Esophagus muscularis mucosa (tissue), 4 donors: ENCODE measurements at places on chromosomes 11 and 22. TPM values are rescaled to one million over a fixed set of nuclear protein-coding genes. Genes with fewer than 3 reads are reported as not detected.

DNA sequence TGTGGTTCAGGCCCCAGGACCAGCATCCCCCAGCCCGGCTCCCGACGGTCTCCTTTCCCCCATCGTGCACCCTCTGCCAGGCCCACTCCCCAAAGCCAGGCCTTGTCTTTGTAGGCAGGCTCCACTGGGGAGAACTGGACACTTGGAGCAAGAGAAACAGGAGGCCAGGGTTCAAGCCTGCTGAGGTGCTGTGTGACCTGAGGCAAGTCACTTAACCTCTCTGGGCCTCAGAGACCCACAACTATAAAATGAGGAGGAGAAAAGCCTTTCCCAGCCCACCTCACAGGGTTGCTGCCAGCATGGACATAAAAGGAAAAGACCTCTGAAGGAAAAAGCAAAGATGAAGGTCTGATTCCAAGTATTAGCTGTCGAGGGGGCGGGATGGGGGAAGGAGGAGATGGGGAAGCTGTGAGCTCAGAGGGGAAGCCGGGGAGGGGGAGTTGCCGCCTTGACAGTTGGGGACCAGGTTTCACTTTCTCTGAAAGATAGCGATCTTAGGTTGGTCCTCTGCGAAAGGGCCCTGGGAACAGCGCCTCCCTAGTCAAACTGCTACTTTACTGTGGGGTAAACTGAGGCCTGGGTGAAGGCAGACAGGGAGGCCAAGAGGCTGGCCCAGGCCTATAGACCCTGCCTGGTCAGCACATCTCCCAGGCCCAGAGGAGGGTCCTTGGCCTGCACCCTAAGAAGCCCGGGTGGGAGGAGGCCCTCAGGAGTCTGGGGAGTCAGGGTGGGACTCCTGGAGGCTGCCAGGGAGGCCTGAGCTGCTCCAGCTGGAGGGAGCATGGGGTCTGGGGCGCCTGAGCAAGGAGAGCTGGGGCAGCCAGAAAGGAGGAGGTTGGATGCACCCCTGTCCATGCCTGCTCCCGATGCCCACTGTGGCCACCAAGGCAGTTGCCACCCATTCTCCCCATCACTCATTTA, 991 bp upstream of the OSM start:
- H3K4me3 ChIP-seq, result no peak overlapping the region
- peaks cover 11% of the 10 kb centered on the region for H3K4me1 ChIP-seq
- peaks cover 4% of the 10 kb centered on the region for H3K27me3 ChIP-seq
- H3K36me3 ChIP-seq, result no peaks in the 10 kb centered on the region

DNA sequence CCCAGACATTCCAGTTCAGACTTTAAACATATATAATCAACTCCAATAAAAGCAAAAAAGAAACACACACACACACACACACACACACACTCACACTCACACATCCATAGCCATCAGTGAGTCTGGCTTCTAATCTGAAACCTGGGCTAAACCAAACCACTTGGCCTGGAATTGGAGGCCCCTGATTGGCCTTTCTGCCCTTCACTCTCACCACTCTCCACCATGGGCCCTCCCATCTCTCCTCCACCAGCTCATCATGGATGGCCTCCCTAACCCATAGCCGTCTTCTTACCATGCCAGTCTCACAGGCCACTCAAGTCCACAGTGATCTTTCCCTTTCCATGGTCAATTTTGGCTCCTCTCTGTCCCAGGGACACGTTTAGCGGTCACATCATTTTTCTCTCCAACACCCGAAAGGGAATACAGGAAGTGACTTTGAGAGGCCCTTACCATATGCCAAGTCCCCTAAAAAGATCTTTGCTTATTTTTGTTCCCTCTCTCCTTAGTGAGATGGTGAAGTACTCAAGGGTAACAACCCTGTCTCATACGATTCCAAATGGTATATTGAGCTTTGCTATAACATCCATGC, 66.6 kb downstream of the ENDOD1 start:
- H3K27me3 ChIP-seq, result no peaks in the 10 kb centered on the region
- H3K27ac ChIP-seq, result peak overlapping the region; percentile 80
- no peak overlapping the region for H3K4me3 ChIP-seq
- H3K36me3 ChIP-seq, result no peaks in the 10 kb centered on the region
- H3K4me1 ChIP-seq, result peaks cover 52% of the 10 kb centered on the region
- DNase-seq, result no peak

The YIF1A gene
- 57.7 TPM for total RNA-seq

The DKK3 gene
- total RNA-seq, result 191 TPM

The MAPK8IP2 gene
- 4.2 TPM for total RNA-seq

The SCGB1C1 gene
- total RNA-seq, result not detected

The METTL15 gene
- total RNA-seq, result 7.5 TPM

GRCh38 chr11:81394311-81394710, 1339.4 kb downstream of the FAM181B start:
- H3K4me3 ChIP-seq, result no peak overlapping the region
- H3K27ac ChIP-seq, result no peak overlapping the region
- H3K27me3 ChIP-seq, result no peaks in the 10 kb centered on the region
- H3K4me1 ChIP-seq, result no peaks in the 10 kb centered on the region
- no peak for DNase-seq
- no peaks in the 10 kb centered on the region for H3K36me3 ChIP-seq

DNA sequence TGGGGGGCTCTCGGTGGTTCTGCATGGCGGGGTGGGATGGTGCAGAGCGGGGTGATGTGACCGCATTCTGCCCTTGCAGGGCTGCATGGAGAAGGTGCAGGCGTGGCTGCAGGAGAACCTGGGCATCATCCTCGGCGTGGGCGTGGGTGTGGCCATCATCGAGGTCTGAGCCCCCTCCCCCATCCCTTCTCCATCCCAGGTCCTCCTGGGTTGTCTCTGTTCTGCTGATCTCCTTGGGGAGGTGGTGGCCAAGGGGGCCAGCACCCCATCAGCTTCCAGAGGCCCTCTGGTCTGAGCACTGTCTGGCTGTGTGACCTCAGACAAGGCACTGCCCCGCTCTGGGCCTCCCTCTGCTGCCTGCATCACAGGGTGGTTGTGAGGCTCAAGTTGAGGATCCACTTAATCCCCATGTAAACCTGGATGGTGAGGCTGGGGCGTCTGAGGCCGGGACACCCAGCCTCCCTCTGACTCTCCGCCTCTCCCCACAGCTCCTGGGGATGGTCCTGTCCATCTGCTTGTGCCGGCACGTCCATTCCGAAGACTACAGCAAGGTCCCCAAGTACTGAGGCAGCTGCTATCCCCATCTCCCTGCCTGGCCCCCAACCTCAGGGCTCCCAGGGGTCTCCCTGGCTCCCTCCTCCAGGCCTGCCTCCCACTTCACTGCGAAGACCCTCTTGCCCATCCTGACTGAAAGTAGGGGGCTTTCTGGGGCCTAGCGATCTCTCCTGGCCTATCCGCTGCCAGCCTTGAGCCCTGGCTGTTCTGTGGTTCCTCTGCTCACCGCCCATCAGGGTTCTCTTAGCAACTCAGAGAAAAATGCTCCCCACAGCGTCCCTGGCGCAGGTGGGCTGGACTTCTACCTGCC, 53.3 kb downstream of the CD82 start:
- no peaks in the 10 kb centered on the region for H3K27me3 ChIP-seq
- peaks cover 23% of the 10 kb centered on the region for H3K4me1 ChIP-seq
- DNase-seq, result no peak
- H3K36me3 ChIP-seq, result peaks cover 27% of the 10 kb centered on the region
- no peak overlapping the region for H3K27ac ChIP-seq
- no peak overlapping the region for H3K4me3 ChIP-seq

- H3K4me1 ChIP-seq, result peaks cover 7% of the 10 kb centered on the region
- no peak overlapping the region for H3K4me3 ChIP-seq
- no peak overlapping the region for H3K27ac ChIP-seq
- no peak for DNase-seq
- H3K27me3 ChIP-seq, result no peaks in the 10 kb centered on the region
- H3K36me3 ChIP-seq, result no peaks in the 10 kb centered on the region
Measured at GRCh38 chr11:47051217-47051616, 114.7 kb downstream of the CSTPP1 start.

DNA sequence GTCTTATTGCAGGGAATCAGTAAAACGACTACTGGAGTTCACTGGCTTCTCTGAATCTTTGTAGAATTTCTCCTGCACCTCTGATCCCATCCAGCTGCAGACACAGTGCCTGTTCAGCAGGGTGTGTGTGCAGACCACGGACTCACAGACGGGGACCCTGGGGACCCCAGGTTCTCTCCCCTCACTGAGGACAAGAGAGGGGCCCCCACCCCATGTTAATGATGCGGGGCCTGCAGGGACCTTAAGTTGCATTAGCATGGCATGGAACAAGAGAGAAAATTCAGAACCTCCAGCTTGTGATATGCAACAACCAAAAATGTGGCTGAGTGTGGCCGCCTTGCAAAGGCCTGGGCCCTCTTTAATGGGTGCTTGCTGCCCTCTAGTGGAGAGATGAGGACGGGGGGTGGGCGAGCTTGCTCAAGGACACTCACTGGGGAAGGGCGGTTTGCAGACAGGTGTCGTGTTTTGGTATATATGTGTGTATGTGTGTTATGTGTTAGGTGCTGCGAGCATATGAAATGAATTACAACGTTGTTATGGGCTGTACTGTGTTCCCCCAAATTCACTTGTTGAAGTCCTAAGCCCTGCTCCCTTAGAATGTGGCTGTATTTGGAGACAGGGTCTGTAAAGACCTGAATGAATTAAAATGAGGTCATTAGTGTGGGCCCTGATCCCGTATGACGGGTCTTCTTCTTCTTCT, 84.4 kb upstream of the SEPTIN5 start:
- H3K27me3 ChIP-seq, result no peaks in the 10 kb centered on the region
- no peak overlapping the region for H3K4me3 ChIP-seq
- H3K4me1 ChIP-seq, result no peaks in the 10 kb centered on the region
- no peaks in the 10 kb centered on the region for H3K36me3 ChIP-seq

DNA sequence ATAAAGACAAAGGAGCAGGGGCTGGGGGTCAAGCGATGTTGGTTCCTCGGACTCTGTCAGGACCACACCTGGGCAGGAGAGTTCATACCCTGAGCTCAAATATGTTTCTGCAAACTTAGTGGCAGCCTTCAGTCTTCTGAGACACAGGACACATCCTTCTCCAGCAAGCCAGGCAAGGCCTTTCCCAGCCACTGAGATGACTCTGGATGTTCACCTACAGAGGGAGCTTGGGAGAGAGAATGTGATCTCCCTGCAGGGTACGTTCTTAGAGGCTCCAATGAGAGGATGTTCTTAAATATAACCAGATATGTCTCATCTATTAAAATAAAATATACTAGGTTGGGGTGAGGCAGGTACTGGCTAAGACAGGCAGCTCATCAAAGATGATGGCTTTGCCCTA, 461.5 kb downstream of the OPCML start:
- no peaks in the 10 kb centered on the region for H3K4me1 ChIP-seq
- DNase-seq, result no peak
- no peak overlapping the region for H3K27ac ChIP-seq
- H3K27me3 ChIP-seq, result no peaks in the 10 kb centered on the region

DNA sequence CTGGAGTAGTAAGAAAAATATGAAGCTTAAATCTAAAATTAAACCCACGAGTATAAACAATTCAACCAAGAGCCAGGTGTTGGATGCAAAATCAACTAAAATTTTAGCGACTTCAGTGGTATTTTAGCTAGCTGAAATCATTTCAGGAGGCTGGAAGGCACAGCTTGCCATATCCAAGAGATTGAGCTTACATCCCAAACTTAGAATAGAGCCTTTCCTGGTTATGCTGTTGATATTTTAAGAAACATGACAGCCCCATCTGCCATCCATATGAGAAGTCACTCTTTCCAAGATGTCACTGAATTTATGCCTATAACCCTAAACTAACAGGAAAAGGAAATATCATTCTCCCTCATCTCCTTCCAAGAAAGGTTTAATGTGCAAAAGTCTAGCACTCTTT, 334.0 kb downstream of the KCNA4 start:
- no peak for DNase-seq
- no peaks in the 10 kb centered on the region for H3K36me3 ChIP-seq
- H3K4me3 ChIP-seq, result no peak overlapping the region
- H3K4me1 ChIP-seq, result no peaks in the 10 kb centered on the region
- no peak overlapping the region for H3K27ac ChIP-seq

The EHF gene
- not detected for total RNA-seq

The TPBGL gene
- 0.33 TPM for total RNA-seq

- no peaks in the 10 kb centered on the region for H3K27me3 ChIP-seq
- H3K4me3 ChIP-seq, result no peak overlapping the region
- no peak for DNase-seq
- H3K4me1 ChIP-seq, result no peaks in the 10 kb centered on the region
- no peak overlapping the region for H3K27ac ChIP-seq
Measured at GRCh38 chr11:134181707-134182106, 42.1 kb downstream of the NCAPD3 start.

DNA sequence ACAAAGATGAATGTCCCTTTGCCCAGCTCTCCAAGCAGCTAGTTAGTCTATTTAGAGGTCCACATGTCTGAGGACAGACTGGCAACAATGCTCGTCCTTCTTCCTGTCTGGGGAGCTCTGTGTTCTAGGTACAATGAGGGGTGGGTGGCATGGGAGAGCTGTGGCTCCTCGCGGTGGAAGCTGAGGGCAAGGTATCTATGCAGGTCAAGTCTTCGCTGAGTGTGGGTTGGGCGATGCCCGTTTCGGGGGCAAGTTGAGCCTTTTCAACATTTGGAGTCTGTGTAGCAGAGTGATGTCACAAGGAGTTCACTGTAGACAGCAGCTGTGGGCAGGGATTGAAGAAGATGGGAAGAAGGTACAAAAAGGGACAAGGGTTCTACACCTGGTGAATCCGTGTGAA, 163.2 kb downstream of the FEZ1 start:
- no peak overlapping the region for H3K4me3 ChIP-seq
- H3K27ac ChIP-seq, result no peak overlapping the region
- H3K36me3 ChIP-seq, result peaks cover 6% of the 10 kb centered on the region
- no peaks in the 10 kb centered on the region for H3K4me1 ChIP-seq

GRCh38 chr22:29093501-29094300, 20.9 kb downstream of the KREMEN1 start:
- H3K4me3 ChIP-seq, result no peak overlapping the region
- peaks cover 20% of the 10 kb centered on the region for H3K4me1 ChIP-seq
- no peak for DNase-seq
- peak overlapping the region; percentile 57 for H3K27ac ChIP-seq
- H3K27me3 ChIP-seq, result no peaks in the 10 kb centered on the region
- no peaks in the 10 kb centered on the region for H3K36me3 ChIP-seq

- no peaks in the 10 kb centered on the region for H3K4me1 ChIP-seq
- no peaks in the 10 kb centered on the region for H3K36me3 ChIP-seq
- H3K27ac ChIP-seq, result no peak overlapping the region
- no peaks in the 10 kb centered on the region for H3K27me3 ChIP-seq
Measured at GRCh38 chr11:2157294-2158040, 3.5 kb downstream of the INS start.

DNA sequence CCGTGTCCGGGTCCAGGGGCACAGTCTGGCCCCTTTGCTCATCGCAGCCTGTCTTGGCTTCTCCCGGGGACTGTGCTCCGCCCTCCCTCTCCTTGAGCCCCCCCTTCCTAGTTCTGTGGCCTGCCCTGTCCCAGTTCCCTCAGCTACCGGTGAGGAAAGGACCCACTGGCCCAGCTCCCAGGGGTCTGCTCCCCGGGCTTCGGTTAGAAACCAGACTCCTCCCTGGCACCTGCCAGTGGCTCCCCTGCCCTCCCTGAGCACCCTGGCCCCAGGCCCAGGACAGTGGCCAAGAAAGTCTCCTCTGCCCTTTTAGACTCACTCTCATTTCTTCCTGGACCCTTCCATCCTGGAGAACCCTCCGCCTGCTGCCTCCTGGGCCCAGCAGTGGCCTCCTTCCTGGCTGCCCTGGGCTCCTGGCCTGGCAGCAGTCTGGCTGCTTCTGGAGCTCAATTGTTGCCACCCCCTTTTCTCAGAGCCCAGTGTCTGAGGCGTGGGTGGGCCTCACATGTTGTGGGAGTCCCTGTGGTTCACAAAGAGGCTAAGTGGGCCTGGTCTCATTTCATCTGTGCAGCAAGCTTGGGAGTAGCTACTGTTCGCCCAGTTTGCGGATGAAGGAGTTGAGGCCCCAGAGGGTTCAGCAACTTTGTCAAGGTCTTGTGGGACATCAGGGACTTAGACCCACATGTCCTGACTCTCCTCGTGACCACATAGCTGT, 12.6 kb downstream of the PRDM11 start:
- no peak overlapping the region for H3K4me3 ChIP-seq
- no peaks in the 10 kb centered on the region for H3K36me3 ChIP-seq
- peak overlapping the region; percentile 81 for H3K27ac ChIP-seq
- no peak for DNase-seq
- peaks cover 64% of the 10 kb centered on the region for H3K4me1 ChIP-seq
